Upper lobe of left lung (tissue), 6 donors: ENCODE measurements at places on chromosomes 1 and 21. TPM values are rescaled to one million over a fixed set of nuclear protein-coding genes. Genes with fewer than 3 reads are reported as not detected.

The TTC39A gene
- total RNA-seq = 63.2 TPM

- no peak for DNase-seq
Observed at GRCh38 chr1:15148941-15149340, 4.6 kb upstream of the TMEM51 start.

DNA sequence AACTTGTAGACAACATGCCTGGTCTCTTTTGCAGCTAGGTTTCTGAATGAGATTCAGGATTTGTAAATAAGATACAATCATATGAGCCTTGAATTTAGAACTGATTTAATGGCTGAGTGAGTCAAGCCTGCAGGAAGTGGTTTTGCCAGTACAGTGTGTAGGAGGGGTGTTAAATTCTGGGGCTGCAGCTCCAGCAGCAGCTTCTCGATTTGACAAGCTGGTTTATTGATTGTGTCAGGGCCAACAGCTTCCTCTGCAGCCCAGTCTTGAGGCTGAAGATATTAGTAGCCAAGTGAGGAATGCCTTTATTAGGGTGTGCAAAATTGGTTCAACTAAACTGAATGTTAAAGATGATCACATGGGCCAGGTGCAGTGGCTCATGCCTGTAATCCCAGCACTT is 11.5 kb upstream of the PLA2G5 start:
- DNase-seq = no peak

DNA sequence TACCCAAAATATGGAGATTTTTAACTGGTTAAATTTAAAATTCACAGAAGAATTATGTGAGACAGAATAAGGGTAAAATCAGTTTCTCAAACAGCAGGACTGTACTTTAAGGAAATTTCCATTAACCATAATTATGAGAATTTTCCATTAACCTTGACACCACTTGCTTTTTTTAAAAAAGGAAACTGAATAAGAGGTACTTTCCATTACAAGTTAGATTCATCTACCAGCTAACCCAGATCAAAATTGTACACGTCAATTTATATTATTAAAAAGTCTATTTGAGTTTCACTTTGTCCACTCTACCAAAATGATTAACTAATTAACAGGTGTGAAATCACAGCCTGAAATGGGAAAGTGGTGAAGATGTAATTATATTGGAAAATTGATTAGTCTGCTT is 414.5 kb downstream of the DPYD start:
- no peak for DNase-seq

DNA sequence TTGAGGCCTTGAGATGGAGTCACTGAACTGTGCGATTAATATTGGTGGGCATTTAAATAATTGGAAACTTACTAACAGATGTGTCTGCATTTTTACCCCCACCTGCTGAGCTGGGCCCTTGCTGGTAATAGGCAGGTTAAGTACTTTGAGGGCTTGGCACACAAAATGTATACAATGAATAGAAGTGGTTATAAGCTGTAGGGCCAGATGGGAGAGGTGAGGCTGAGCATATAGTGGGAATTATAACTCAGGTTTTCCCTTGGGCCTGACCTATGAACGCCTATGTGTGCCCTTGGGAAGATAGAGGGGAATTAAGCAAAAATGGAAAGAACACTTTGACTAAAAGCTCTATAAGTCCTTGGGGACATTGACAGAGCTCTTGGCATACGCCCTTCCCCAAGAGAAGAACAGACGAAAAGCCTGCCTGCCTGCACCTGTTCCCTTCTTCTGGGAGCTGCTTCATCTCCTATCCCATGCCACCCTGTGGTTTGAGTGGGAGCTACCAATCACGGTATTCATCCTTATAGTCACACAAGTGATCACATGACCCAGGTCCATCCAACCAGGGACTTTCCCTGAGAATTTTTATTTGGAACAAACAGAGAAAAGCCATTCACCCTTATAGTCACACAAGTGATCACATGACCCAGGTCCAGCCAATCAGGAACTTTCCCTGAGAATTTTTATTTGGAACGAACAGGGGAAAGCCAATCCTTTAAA is 260.7 kb upstream of the CSF3R start:
- no peak for DNase-seq
